Cardiac septum (tissue), 1 donor: ENCODE measurements at places on chromosomes 3 and 15.

DNA sequence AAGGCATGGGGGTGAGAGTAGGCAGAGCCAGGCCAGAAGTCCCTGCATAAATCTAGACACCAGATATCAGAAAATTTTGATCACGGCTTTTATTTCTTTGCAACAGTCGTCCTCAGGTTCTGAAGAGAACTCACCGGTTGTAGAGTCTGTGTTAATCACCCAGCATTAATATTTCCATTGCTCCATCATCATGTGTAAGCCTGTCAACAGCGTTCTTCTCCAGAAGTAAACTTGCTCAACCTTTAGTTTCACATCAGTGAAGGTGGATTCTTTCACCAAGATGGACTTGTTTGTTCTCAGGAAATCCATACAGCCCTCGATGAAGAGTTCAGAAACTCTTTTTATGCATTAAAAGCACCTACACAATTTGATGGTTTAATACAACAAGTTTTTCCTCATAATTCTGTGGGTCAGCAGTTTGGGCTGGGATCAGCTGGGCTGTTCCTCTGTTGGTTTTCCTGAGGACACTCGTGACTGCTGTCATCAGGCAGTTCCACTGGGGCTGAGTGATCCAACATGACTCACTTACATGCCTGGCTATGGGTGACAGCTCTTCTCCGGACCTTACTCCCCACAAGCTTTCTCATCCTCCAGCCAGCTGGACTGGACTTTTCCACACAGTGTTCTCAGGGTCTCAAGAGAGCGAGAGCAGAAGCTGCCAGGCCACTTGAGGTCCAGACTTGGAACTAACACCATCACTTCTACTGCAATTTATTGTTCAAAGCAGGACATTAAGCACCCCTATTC is 303.4 kb downstream of the ZNF621 start:
- DNase-seq = no peak

DNA sequence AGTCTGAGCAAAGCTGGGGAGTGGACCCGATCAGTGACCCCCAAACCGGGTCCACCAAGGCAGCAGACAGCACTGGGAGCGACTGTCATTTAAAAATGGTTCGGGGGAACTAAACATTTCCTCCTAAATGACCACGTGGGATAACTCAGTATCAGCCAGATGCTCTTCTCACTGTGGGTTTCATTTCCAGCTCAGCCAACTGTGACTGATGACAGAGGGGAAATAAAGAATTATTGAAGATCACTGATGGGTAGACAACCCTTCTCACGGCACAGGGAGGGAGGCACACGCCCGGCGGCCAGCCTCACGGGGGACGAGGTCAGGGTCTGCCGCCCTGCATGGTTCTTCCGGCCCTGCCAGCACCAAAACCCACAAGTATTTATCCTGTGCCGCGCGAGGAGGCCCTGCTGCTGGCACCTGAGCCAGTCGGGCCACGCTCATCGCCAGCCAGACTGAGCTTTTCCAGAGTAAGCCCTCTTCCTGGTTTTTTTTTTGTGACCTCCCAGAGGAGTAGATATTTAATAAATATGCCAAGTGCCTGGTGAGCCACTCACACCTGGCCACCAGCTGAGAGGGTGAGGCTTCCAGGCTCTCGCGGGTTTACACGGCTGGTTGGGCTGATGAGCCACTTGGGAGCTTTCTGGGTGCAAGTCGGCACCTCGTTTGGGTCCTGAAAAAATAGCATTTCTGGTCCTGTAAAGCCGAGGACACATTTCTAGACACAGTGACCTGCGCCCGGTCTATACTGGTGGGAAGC is 6.2 kb downstream of the MELTF start:
- peak; percentile 67 for DNase-seq

DNA sequence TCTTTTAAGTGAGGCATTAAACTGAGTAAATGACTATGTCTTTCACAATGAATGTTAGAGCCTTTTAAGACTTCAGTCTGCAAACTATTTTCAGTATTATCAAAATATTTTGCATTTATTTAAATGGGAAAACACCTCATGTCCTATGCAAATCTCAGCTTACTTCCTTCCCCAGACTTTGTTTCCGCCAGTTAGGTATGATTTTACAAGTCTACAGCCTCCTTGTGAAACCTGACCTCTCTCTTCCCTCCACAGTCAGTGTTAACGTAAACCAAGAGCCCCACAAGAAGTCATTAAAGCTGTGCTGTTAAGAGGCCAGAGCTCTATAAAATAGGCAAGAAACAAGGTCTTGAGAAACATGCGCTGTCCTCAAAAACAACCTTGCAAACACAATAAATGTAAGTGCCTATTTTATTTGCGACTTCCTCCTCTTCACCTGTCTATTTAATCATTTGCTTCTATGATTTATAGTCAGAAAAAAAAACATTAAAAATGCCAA is 48.3 kb downstream of the PRTG start:
- DNase-seq = no peak

GRCh38 chr3:197795200-197795599 is 4.1 kb downstream of the LRCH3 start:
- DNase-seq = no peak

DNA sequence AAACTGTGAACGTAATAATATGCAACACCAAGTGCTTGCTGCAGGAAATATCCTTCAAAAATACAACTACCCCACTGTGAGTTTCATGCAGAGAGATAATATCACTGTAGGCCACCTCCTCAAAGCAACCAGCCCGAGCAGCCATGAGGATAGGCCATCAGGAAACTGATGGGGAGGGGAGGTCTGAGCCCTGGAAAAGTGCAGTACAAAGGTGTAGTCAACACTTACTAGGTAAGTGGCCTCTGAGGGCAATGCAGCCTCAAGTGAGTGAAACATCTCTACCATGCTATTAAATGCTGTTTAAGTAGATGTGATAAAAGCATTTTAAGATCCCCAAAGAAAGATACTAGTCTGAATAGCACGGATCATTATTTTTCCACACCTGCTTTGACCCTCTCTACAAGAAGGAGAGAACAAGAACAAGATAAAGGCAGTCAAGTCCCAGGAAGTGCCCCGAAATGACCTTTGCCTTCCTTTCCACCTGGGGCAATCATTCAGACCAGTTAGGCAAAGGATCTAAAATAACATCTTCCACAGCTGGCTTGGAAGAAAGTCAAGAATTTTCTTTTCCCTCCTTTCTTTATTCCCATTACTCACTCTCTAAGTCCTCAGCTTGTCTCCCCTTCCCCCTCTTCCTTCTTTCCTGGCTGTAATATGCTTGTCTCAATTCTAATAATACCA is 62.8 kb downstream of the FMN1 start:
- DNase-seq = no peak

DNA sequence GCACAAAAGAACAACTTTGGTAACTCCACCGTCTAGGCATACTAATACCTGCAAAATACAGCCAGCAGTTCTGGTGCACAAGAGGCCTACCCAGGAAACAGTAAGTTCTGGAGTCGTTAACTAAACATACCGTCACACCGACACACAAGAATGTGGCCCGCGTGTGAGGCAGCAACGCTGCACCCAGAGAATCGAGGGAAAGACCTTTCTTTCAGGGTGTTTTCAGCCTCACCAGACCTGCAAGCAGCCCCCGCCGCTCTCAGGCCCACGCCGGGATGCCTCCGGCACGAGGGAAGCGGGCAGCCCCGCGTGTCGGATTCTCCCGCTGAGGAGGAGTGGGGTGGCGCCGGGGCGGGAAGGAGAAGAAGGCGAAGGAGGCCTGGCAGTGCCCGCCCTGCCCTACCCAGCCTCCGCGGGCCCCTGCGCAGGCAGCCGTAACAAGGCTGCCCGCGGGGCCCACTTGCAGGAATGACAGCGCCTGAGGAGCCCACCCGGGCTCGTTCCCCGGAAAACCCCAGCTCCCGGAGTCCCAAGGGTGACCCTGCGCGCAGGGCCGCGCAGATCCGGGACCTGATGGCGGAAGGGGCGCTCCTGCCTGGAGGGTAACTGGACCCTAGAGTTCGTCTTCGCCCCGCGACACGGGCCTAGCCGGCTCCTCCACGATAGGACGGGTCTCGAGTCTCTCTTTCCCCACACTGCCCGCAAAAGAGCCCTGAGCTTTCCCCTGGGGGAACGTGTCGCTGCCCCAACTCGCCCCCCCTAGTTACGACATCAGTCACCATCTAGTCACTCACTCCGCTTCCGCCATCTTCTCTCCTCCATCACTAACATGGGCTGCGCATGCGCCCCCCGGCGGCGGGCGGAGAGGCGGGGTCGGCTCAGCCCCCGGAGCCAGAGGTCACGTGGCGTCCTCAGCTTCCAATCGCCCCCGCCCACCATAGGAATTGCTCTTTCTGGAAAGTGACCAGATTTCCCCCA is at the start of gene PHC3:
PHC3 (minus strand) TSS at position 826 of the 978 bp plus-strand sequence; CDS start at position 808, 18 bp downstream.
- DNase-seq = peak; percentile 95

DNA sequence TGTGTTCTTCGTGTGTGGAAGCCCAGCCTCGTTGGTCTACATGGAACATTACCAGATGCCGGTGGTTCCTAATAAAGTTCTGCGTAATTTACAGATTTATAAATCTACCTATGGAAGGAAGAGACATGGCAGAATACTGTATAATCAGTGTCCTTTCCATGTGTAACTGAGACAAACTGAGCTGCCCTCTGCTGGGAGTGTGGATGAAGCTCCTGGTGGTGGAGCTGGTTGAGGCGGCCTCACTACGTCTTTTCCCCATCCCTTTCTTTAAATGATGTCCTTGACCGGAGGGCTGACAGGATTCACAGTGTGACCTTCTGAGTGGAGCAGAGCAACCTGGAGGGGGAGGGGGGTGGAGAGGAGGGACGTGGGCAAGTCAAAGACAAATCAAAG is 267.0 kb upstream of the CHRM5 start:
- no peak for DNase-seq

- DNase-seq = no peak
Observed at GRCh38 chr15:91784973-91785709, 68.4 kb upstream of the SLCO3A1 start.

DNA sequence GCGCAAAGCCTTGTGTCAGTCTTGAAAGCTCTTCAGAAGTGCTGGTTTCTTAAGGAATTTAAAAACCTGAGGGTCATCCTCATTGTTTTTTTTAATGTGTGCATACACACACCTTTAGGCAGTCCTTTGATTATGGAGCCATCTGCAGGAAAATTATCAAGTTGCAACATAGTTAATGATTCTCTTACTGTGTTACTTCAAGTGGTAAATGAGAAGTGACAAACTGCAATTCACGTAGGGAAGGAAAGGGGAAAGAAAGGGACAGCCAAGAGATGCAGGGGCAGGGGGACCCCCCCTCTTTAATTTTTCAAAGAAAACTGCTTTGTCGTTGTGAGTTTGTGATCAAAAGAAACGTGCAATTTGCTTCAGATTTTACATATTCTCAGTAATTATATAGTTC is 162.4 kb upstream of the CGNL1 start:
- no peak for DNase-seq

DNA sequence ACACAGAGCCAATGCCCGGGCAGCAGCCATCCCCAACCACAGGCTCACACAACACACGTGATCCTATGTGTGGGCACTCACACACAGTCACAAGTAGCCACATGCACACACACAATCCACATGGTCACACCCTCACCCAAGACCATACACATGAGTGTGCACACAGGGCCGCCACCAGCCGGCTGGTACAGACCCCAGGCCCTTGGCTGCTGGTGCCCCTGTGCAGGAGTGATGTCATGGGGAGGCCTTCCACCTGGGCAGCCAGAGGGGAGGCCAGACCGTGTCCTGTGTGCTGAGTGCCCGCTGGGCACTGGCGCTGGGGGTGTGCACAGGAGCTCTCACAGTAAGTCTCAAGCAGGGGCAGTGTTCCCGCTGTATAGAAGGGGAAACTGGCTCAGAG is 36.9 kb downstream of the DNAJB8 start:
- DNase-seq = no peak
